ENCODE measurements at places on chromosomes 5 and 9.

DNA sequence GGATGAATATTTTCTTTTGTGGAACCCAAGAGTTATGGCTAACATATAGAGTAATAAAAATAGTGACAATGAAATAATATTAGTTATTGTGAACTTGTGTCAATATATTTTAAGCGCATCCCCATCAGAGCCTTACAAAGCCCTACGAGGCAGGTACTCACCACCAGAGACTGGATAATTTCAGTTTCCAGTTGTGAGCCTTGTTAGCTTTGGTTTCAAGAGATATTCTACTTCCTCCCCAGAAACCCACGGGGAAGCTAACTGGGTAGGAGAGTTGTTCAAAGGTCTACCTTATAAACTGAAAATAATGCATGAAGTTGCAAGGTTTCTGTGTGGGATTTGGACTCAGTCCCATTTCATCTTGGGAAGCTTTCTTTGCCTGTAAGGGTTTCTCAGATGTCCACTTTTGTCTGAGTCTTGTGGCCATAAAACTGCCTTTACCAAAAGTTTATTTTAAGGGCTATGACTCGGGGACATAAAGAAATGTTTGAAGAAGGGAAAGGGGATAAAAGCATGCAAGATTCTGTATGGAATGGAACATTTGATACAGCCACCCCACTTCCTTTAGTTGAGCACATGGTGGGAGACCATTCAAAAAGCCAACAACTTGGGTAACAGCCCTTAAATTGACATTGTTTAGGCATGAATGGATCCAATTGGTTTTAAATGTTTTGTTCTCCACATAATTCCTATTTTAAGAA, 57.4 kb upstream of the ANKRD55 start:
- DNase-seq: no peak

DNA sequence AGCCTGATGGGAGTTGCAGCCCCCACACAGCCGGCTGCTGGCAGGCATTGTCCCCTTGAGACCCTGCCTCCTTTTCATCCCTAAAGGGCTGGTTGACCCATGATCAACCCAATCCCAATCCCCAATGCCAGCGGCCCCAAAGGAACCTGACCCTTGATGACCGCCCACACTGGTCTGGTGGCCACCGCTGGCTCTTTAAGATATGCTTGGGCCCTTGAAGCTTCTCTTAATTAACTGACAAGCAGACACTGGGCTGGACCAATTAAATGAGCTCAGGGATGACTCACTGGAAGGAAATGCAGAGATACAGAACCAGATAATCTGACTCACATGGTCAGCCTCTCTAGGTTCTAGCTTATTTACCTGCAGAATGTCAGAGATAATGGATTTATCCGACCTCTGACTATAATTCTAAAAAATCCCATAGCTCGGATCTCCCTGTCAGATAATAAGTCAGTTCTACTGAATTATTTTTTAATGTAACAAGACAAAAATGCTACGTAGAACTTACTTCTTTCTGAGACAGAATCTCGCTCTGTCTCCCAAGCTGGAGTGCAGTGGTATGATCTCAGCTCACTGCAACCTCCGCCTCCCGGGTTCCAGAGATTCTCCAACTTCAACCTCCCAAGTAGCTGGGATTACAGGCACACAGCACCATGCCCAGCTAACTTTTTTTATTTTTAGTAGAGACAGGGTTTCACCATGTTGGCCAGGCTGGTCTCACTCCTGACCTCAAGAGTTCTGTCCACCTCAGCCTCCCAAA, 11.1 kb upstream of the MLANA start:
- DNase-seq: peak; percentile 55

GRCh38 chr9:36152741-36153438, 16.3 kb upstream of the CCIN start:
- DNase-seq: no peak

DNA sequence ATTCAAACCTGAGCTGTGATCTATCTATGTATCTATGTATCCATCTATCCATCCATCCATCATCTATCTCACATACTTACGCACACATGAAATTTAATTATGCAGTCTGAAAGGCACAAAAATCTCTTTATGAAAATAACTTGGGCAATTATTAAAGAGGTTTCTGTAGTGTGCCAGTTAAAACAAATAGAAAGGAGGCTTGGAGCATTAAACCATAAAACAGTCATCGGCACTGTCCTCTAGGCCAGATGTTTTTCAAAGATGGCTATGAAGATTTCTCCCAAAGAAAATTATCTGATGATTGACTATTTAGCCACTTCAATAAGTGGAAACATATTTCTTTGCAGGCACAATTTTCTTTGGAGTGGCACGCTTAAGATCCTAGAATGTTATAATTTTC, 392.5 kb upstream of the RPS23 start:
- DNase-seq: no peak

All from erythroblast (primary cell).